ENCODE measurements at places on chromosomes 7 and 10.

- no peak for DNase-seq
Measured at GRCh38 chr10:20627946-20628507, 269.1 kb downstream of the NEBL start.

GRCh38 chr7:157151626-157152339 is 13.1 kb downstream of the UBE3C start:
- no peak for DNase-seq

- DNase-seq, result no peak
Measured at GRCh38 chr7:117565226-117565625, 85.4 kb downstream of the CFTR start.

DNA sequence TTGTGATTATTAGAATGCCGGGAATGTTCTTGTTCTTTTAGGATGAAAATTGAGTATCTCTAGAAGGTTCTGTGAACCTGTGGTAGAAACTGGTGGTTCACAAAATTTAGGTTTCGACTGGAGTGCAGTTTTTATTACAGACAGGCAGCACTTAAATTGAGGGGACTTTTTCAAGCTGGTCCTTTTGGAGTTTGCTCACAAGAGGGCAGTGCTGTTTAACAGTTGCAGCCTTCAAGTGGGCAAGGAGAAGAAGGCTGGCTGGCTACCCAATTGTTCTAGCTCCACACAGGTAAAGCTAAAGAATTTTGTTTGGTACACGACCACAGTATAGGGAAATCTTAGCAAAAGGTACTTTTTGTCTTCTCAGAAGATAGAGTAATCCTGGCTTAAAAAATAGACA is 233.6 kb downstream of the SNX13 start:
- peak; percentile 71 for DNase-seq
